ENCODE measurements at places on chromosomes 6 and 20.

DNA sequence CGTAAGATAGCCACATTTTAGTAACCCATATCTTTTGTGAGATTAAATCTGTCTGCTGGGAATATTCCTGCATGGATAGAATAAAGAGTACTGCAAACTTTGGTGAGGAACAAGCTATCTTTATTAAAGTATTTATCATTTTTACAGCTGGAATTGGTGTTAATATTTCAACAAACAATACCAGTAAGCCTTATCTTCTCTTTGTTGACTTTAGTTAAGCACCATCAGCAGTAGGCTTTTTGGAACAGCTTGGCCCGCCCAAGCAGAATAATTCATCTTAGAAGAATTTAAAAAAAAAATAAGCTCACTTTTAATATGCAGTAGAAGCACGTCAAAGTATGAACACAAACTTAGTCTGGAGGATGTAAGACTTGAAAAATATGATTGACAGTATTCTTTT, 917.8 kb upstream of the ADGRB3 start:
- no peak for DNase-seq

- DNase-seq = no peak
Observed at GRCh38 chr6:134609716-134610261, 291.9 kb upstream of the SGK1 start.

- DNase-seq = no peak
Observed at GRCh38 chr20:35339007-35339406, 46.8 kb upstream of the FAM83C start.

GRCh38 chr20:51258582-51259165, 235.8 kb upstream of the KCNG1 start:
- no peak for DNase-seq

DNA sequence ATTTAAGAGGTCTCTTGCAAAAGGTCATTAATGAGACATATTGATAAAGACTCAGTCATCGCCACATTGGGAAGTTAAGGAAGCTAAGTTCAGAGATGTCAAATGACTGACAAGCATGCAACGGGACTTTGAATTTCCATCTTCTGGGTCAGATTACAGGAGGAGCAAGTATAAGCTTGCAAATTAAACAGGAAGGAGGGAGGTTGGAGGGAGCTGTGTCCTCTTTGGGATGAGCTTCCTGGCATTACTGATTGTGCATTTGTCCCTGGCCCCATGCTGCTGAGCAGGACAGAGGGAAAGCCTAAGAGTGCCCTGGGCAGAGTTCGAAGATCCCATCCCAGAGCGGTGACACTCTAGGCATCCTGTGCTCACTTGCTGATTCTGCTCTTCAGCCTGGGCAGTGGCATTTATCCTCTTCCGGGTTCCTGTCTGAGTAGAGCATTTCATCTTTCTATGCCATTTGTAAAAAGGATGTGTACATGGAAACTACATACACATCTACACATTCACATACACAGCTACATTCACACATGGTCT, 40.5 kb downstream of the SLC22A1 start:
- DNase-seq = no peak

DNA sequence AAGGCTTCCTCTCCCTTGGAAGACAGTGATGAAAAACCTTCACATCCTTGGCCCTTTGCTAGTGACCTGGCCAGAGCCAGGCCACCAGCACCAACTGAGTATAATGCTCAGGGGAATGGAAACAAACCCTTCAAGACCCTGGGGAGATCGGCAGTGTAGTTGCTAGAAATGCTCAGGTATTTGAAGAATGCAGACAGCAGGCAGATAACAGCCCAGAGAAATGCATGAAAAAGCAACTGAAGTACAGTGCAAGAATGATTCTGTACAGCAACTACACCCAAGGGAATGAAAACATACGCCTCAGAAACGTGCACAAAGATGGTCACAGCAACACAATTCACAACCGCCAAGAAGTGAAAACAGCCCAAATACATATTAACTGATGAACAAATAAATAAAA, 41.1 kb downstream of the PPP1R3G start:
- no peak for DNase-seq

GRCh38 chr20:32896521-32897280, 38.0 kb downstream of the EFCAB8 start:
- no peak for DNase-seq

GRCh38 chr20:37315021-37315451, 25.6 kb downstream of the MANBAL start:
- DNase-seq = no peak

- no peak for DNase-seq
Observed at GRCh38 chr20:48301189-48301588, 515.9 kb upstream of the SULF2 start.

- DNase-seq = no peak
Observed at GRCh38 chr6:82205930-82206392, 41.6 kb downstream of the IBTK start.

GRCh38 chr20:37386505-37387251, 40.7 kb downstream of the SRC start:
- DNase-seq = no peak

GRCh38 chr6:90202156-90202555, 94.5 kb downstream of the BACH2 start:
- no peak for DNase-seq

DNA sequence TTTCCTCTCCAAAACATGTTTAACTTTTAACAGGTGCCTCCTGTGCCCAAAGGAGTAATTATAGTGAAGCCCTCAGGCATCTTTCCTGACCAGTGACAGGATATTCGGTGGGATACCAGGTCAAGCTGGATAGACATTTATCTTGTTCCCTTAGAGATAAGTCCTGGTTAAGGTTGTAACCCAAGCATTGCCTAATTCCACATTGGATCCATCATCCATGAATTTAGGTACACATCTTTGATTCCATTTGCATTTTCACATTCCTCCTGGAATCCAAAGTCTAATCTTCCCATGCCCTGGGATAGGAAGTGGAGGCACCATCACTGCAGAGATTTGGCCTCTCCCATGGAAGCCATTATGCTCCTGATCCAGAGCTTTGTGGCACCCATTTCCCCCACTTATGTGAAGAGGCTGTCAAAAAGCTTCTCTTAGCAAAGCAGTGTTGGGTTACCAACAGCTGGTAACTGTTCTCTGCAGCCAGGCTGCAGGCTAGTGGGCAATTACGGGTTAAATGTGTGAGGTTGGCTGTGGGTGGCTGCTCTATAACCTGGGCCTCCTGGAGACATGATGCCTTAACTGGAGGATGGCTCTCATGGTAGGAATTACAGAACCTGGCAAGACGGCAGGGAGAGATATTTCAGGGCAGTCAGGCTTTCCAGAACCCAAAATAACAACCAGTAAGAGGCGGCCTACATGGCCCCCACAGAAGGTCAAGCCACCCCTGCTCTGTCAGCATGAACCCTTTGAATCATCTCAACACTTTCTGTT, 96.9 kb upstream of the VGLL2 start:
- no peak for DNase-seq

DNA sequence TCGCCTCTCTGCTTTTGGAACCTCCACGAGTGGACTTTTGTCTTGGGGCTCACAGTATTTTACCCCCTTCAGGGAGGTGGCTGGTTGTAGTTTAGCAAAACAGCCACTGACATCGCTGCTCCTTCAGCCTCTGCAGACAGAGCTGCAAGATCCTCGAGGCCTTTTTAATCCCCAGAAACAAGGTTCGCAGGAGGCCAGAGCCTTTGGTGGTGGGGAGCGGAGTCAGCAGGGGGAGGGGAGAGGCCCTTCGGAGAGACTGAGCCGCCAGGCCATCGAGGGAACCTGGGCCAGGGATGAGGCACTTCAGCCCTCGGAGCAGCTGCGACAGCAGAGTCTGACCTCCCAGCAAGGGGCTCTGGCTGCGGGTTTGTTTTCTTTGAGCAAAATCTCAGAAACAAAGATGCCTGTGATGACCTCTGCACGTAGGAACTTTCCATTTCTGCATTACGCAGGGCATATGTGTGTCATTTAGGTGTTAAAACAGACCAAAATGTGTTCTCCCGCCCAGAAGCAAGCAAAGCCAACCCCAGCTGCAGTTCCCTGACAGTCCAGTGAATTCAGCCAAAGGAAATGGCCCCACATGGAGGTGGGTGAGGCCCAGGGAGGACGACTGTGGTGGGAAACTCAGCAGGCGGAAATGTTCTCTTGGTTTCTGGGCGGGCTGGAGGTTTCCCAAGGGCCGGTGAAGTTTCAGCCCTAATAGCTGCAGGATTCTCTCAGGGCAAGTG, 171.2 kb upstream of the SULF2 start:
- no peak for DNase-seq

GRCh38 chr6:99905209-99906106, 88.6 kb downstream of the MCHR2 start:
- DNase-seq = no peak

- no peak for DNase-seq
Observed at GRCh38 chr20:50012282-50013263, 29.8 kb downstream of the SNAI1 start.

DNA sequence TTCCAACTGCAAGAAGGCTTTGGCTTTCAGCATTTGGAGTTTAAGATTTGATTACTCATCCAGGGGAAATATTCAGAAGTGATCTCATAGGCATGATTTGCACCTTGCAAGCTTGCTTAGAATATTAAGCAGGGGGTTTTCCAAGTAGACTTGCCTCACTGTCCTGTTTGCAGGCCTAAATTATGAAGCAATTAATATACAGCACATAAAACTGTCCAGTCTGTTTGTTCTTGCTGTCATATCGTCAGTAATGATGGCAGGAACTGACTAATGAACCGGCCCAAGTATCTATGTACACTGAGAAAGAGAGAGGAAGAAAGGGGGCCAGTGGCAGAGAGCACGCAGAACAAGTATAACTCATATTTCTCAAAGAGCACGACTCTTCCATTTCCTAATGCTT, 212.5 kb upstream of the SUPT3H start:
- DNase-seq = no peak

DNA sequence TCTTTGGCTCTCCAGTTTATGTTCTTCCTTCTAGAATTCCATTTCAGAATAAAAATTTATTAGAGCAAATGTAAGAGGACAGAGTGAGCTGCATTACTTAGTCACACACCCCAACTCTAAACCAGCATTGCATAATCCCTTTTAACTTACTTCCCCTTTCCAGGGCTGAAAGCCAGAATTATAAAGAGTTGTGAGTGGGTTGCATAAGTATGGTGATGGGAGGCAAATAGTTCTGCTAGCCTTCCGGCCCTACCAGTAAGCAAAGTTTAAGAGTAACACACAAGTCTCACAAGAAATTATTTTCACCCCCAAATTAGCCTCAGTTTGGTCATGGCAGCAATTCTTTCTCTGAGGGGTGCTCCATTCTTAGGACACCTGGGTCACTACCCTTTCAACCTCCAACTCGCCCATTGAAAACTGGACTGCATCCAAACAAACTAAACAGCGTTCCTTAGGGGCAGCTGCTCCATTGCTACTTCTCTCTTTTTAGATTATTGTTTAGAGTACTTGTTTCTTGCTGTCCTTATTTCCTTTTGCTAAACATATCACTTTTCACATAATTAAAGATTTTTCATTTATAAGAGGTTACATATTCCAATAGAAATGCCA, 1.6 kb downstream of the KIAA0408 start:
- DNase-seq = peak; percentile 7

- DNase-seq = peak; percentile 74
Observed at GRCh38 chr6:108565893-108566292, 5.2 kb downstream of the FOXO3 start.

GRCh38 chr6:147223736-147224135, 19.5 kb downstream of the STXBP5 start:
- DNase-seq = no peak

- DNase-seq = no peak
Observed at GRCh38 chr6:139431602-139431956, 57.1 kb upstream of the CITED2 start.

DNA sequence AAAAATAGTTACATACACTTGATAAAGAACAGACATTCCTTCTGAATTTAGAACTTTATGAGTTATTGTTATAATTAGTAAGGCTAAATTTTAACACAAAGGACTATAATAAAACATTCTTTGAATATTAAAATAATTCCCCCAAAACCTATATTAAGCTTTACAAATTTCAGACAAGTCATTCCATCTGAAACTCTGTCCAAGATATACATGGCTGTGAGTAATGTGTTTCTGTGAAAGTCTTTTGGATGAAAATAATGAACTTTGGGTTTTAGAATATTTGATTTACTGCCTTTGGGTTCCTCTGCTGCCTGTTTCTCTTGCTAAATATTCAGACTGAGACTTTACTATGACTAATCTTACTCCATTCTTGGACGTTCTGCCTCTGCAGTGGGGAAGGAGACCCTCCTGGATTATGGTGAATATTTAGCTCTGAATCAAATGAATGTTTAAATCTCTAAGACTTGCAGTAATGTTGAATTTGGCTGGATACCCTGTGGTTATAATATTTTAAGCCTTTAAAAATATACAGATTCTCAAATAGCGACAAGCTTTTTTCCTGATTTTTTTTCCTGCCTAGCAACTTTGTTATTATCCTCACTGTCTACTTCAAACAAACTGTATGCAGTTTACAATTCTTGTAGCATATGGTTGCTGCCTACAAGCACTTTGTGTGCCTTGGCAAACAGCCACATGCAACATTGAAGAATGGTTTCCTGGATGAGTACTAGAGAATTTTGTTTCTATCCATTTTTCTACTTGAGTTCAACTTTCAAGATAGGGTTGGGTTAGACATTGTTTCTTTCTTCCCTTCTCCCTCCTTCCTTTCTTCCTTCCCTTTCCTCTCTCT, 51.4 kb downstream of the TXLNB start:
- no peak for DNase-seq

GRCh38 chr20:40781327-40782042, 92.4 kb upstream of the MAFB start:
- DNase-seq = no peak

- DNase-seq = no peak
Observed at GRCh38 chr6:41937861-41938574, 3.6 kb downstream of the CCND3 start.

- no peak for DNase-seq
Observed at GRCh38 chr6:54185885-54186284, 74.6 kb downstream of the MLIP start.

DNA sequence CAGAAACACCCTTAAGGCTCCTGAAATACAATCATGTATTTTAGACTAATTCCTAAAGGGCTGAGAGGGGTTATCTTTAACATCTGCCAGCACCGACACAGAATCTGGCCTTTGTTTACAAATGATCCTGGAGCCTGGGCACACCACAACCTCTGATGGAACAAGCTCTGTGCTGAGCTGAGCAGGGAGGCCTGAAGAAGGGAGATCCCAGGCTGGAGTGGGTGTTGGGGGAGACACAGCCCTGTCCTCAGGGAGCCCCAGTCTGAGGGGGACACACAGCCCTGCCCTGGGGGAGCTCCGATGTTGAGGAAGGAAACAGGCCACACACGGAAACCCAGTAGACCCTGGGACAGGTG, 130.5 kb downstream of the VEGFA start:
- DNase-seq = no peak

DNA sequence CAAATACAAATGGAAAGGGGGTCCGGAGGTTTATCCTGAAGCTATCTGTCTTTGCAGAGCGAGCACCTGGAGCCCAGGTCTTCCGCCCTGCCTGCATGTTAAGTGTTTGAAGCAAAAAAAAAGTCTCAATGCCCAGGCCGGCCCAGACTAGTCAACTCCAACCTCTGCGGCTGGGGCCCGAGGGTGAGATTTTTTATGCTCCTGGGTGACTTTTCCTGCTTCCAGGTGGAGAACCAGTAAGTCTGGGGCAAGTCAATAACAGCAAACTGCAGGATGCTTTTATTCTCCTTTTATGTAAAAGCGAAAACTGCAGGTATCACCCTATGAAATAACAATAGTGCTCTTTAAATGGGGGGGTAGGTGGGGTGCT, 2.0 kb upstream of the ZBP1 start:
- DNase-seq = no peak

- DNase-seq = no peak
Observed at GRCh38 chr6:64197246-64197645, 561.6 kb downstream of the PHF3 start.

All from hippocampal formation (tissue), 2 donors.